ENCODE measurements at places on chromosomes 4 and X.

DNA sequence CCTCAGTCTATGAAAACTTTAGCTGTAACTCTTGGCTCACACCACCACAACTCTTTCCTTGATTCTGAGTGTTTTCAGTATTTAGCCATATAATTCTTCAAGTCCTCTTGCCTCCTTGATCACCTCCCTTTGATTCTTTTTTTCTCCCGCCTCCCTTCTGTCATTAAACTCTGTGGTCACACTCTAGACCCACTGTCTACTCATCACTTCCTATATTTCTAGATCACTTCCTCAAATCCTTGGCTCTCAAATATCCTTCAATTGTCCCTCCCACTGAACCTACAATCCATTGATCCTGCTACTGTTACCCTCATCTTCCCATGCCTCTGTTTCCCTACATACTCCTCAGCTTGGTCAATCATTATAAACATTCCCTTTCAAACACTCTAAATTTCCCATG, 12.4 kb upstream of the CXXC4 start:
- no peak for DNase-seq

GRCh38 chr4:79756140-79756895, 316.7 kb downstream of the ANTXR2 start:
- no peak for DNase-seq

DNA sequence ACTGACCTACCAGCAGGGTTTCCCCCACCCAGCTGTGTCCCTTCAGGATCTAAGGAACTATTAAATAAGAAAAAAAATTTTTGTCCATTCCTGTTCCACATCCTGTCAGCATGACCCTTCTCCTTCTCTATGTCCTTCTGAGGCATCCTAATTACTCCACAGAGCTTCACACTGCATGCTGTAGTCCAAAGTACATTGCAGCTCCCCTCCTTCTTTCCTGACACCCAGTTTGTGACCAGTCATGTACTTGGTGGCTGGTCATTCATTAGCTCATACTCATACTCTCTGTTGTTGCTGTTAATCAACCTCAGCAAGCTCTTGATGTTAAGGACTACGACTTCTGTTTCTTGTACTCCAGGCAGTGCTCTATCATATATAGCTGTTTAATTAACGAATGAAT, 2.4 kb upstream of the EGF start:
- DNase-seq, result no peak

GRCh38 chrX:131735127-131735526, 191.3 kb downstream of the OR13H1 start:
- no peak for DNase-seq

DNA sequence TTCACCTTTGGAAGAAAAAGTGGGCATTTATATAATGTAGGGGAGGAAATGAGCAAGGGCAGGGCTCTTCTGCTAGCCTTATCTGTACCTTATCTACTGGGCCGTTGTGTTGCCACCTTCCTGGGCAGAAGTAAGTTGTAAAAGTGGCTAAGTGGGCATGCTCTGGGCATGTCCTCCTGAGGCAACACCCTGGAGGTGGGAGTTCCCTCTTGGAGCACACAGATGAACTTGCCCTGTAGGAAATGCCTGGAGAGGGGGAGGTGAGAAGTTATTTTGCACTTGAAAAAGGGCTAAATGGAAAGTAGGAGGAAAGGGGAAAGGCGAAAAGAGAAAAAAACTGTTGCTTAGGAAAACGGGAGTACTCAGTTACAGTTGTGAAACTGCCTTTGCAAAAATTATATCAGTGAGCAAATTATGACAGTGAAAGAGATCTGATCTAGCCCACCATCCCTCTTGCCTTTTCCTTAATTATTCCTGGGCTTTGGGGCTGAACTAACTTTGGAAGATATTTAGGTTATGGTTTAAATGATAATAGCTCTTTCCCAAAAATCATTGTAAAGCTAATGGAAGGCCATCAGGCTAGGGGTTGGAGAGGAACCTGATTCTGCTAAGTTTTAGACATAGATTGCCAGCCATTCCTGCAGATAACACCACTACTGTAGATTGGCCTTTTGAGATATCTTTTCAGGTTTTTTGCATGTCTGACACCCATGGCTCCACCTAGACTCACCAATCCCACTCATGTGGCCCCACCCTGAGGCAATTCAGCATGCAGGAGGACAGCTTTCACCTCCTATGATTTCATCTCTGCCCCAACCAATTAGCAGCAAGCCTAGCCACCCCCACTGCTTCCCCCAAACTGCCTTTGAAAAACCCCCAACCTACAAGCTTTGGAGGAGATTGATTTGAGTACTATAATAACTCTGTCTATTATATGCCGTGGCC, 20.5 kb upstream of the ZNF81 start:
- no peak for DNase-seq

DNA sequence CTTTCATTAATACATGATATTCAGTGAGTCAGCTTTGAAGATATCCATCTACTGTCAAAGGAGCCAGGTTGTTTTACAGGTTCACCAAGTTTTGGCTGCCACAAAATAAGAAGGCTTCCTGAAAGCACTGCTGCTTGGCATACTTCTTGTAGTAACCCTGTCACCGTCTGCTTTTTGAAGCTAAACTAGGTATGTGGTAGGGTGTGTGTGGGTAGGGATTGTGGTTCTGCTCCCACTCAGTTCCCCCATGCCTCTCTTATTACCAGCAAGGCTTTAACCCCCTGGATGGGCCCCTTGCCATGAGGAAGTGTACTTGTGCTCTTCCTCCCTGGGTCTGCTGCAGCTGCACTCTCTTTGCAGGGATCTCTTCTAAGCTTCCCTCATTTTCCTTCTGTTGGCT, 191.2 kb downstream of the BANK1 start:
- DNase-seq, result no peak

Measured in NCI-H1048 (cell line).